ENCODE measurements at places on chromosomes 6 and 20.
A peak's percentile ranks its signal among the peaks of the same experiment; 100 is the strongest.

GRCh38 chr20:37956107-37956585 is 53.2 kb downstream of the VSTM2L start:
- DNase-seq = no peak

DNA sequence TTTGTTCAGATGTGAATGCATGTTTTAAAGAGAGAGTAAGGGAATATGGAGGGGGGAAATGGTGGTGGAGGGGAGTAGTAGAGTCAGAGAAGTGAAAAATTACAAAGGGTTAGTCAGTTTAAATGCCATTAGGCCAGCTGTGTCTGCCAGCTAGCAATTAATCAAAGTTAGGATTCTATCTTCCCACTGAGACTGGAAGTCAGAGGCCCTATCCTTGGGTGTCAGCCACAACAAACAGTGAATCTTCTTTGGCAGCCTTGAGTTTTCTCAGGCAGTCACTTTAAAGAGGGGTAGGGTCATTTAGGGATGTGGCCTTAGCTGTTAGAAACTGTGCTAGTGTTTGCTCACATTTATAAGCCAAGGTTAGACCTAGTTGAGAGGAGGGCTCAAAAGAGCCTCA is 120.5 kb upstream of the BTBD3 start:
- no peak for DNase-seq

GRCh38 chr6:143698759-143699429 is 21.1 kb downstream of the PHACTR2 start:
- no peak for DNase-seq

DNA sequence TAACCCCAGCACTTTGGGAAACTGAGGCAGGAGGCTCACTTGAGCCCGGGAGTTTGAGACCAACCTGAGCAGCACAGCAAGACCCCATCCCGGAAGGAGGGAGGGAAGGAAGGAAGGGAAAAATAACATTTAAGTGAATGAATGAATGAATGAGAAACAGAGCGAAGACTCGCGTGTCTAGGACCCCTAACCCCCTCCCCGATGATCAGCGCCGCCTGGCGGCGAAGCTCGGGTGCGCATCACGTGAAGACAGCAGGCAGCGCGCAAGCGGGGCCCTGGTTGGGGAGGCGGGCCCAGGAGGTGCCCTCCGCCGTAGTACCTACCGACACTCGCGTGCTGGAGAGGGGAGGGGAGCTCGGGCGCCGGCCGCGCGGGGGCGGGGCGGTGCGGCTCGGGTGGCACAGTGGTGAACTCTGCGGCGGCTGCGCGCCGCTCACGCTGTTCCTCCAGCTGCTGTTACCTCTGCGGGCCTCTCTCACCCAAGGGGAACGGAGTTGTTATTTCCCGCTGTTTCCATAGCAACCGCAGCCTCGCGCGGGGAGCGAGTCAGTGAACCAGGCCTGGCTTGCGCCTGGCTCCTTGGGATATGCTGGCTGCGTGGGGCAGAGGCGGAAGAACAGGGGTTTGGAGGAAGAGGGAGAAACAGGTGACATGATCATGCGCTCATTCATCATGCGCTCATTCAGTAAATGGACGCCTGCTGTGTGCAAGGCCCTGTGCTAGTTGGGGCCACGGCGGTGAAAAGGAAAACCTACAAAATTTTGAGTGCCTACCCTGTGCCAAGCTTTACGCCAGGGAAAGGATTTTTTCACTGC is 2.0 kb upstream of the DCDC2 start:
- DNase-seq = peak; percentile 74

DNA sequence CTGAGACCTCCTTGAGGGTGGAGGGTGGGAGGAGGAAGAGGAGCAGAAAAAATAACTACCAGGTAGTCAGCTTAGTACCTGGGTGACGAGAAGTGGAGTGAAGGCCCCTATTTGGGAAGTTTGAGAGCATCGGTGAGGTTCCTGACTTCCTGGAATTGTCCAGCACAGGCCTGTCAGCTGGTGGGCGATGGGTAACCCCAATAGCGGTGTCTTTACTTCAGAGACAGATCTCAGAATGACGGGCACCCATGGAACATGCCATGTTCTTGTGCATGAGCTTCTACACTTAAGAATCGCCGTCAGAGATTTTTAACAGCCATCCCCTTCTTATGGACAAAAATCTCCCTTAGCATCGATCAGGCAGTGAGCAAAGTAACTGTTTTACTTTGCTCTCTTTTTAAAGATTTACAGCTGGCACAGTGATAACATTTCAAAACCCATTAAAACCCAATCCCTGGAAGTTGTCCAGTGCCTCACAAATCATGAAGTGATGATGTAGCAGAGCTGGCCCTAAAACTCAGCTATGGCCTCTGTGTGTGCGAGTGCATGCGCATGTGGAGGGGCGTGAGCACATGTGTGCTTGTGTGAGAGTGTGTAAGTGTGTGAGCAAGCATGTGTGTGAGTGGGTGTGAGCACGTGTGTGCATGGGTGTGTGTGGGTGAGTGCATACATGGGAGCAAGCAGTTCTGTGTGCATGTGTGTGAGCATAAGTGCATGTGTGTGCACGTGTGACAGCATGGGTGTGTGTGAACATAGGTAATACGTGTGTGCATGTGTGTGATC is 85.2 kb downstream of the DLL1 start:
- no peak for DNase-seq

DNA sequence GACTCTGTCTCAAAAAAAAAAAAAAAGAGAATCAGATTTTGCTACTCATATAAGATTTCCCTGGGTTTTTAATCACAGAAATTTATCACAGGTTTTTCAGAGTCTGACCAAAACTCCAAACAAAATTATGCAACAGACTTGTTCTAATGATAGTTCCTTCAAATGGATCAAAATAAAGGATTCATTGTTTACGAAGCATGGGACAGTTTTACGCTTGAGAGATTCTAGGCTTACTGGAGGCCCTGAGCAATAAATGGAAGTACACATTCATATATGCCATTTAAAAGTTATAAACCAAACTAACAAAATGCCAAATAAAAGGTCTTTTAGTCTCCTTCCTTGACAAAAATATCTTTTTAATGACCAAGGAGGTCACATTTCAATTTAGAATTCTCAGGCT is 245.1 kb upstream of the KCNQ5 start:
- no peak for DNase-seq

Measured in suppressor macrophage treated with lipopolysaccharide for 1 hour (primary cell).